ENCODE measurements at places on chromosomes 6 and 20.

GRCh38 chr6:63774961-63775360, 139.4 kb downstream of the PHF3 start:
- DNase-seq, result no peak

GRCh38 chr20:56420940-56421688, 9.1 kb downstream of the CASS4 start:
- DNase-seq, result no peak

DNA sequence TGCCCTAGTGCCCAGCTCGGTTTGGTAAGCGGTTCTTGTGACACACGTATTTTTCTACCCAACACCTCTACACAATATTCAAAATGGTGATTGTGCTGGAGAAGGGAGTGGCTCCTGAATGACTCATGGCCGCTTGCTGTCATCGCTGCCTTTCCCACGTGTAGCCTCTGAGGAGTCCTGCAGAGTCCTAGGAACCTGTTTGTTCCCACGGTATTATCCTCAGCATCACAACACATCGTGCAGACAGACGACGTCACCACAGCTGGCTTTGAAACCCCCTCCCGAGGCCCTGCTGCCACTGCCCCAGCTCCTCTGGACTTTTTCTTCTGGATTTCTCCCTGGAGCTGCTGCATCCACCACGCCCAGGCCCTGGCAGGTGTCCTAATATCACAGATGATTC, 353.5 kb downstream of the SMOC2 start:
- DNase-seq, result no peak

DNA sequence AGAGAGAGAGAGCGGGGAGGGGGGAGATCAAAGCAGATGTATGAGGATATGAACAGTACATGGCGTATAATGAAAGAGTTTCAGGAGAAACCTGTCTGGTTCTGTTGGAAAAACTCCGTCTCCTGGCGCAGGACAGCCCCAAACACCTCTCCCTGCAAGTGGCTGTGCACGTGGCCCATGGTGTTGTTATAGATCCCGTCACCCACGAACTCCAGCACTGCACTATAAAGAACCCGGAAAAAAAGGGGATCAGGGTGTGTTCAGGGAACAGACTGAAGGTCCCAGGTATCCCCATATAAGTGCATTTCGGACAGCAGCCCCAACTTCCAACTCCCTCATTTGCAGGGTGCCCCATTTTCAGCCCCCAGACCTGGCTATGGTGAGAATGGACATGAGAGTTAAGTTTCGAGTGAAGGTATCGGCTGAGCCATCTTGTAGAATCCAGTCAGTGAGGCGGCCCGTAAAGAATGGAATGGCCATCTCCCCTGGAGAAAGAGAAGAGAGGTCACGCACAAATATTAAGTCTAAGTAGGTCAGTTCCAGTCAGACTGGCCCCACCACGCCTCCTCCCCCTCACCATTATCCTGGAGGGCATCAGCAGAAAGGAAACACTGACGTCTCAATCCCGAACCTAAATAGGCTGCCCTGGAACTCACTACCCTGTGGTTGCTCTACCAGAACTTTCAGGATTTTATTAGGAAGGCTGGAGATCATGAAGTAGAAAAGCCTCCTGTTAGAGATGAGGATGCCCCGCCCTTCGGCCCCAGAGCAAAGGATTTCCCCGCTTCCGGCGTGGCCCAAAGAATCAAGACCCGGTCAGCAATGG, 1.3 kb downstream of the TAP1 start:
- DNase-seq, result no peak

DNA sequence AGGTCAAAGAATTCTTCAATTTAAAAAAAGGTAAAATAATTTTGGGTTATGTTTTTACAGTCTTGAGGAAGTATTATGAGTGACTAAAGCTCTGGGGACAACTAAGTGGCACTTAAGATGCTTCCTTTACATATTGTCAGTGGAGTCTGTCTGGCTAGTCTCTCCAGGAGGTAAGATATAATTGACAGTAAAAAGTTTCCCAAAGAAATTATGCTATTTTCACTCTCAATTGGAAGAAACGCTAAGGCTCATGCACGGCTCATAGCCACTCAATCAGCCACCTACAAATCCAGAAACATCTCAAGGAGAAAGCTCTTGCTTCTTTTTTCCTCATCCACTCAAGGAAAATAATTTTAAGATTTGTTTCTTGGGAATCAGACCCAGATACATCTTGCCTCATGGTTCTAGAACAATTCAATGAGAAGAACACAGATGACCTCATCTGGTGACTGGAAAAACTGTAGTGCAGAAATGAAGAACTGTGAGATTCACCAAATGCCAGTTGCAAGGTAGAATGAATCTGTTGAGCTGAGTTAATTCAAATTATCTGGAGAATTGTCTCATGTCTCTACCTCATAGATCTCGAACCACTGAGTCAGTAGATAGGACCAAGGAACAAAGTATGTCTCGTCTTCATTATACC, 252.9 kb downstream of the TPBG start:
- DNase-seq, result no peak

- DNase-seq, result no peak
Observed at GRCh38 chr6:129828229-129828628, 32.9 kb downstream of the TMEM244 start.

DNA sequence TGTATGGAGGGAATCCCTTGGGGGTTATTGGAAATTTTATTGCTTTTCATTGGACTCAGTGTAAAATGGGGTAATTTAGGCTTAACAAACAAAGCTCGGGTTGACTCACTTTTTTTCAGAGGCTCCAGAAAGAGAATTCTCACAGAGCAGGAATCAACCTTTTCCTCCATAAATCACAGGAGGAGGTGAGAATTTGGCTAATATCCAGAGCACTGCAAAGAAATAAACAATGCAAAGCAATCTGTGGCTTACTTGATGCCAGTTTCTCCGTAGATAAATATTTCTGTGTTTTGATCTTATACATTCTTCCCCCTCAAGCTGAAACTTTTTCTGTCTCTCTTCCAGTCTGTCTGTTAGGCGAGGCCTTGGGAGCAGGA, 176.6 kb downstream of the TSHZ2 start:
- no peak for DNase-seq

- DNase-seq, result peak; percentile 56
Observed at GRCh38 chr20:33684533-33685327, 1.5 kb downstream of the E2F1 start.

GRCh38 chr6:118892355-118892991, 1.5 kb upstream of the ASF1A start:
- no peak for DNase-seq

- peak; percentile 76 for DNase-seq
Observed at GRCh38 chr20:63224412-63225081, 8.6 kb upstream of the YTHDF1 start.

- no peak for DNase-seq
Observed at GRCh38 chr6:31794866-31795615, 511 bp downstream of the VARS1 start.

DNA sequence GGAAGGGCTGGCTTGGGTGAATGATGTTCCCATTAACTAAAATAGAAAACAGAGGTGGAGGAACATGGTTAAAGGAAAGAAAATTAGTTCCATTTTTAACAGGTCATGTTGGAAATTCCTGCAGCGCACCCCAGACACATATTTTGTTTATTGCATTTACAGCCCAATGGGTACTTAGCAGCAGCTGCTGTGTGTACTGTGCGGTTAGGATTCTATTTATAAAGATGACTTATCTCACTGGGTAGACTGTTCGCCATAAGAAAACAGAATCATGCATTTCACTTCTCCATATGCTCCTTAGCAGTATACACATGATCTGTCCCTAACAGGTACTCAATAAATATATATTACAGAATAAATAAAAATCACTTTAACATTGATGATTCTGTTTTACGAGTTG, 135.8 kb downstream of the SLC35F1 start:
- DNase-seq, result no peak

- DNase-seq, result no peak
Observed at GRCh38 chr6:155832596-155832995, 377.0 kb upstream of the NOX3 start.

- DNase-seq, result no peak
Observed at GRCh38 chr20:52779125-52779524, 193.0 kb upstream of the TSHZ2 start.

DNA sequence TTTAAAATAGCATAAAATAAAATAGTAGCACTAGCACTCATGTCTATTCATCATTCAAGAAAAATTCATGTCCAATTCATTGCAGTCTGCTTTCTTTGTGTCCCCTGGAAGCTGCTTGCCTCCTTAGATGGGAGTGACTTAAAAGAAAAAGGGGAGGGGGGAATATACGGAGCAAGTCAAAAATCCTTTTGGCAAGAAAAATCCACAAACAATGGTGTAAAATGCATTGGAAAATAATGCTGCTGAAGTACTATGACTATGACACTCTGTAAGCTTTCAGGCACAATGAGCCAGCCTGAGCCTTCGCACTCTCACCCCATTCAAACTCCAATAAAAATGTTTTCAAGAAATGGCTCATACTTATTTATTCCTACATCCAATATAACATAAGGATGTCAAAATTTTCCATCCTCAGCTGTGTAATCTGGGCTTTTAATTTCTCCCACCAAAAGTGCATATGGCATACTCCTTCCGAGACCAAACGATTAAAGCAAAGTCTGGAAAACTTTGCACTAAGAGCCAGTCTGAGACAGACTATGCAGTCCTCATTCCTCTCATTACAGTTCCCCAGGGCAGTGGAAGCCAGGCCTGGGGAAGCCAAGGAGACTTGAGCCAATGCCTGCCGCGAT, 790 bp downstream of the NEDD9 start:
- DNase-seq, result no peak

- no peak for DNase-seq
Observed at GRCh38 chr6:33118525-33119123, 42.8 kb downstream of the HLA-DPB1 start.

DNA sequence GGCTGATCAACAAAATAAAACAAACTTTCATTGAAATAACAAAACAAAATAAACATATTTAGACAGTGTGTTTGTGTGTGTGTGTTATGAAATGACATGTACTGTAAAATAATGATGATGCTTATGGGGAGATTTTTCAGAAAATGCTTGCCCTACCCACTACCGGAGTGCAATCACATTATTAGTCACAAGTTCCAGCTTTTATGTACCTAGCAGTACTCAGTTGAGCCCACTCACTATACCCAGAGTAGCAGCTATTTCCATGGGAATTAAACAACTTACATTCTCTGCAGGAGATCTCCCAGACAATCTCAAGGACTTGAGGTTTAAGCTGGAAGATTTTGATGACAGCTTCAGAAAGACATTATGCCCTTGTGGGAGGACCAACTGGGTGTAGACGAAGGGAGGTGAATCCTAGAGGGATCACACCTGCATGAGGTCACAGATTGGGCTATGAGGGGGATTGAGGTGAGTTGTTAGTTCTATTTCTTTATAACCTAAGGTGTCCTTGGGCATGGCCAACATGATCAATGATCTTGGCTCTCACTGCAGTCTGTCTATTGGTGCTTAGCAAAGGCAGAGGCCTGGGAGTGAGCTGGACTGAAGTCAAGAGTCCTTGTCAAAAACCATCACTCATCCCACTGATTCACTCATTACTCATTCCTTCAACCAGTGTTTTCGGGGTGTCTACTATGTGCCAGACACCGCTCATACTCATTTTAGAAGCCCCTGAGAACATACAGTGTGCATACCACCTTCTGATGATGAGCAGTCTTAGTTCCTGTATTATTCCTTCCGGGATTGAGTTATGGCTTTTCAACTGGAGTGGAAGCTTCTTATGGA, 6.7 kb upstream of the CLIC5 start:
- DNase-seq, result no peak

DNA sequence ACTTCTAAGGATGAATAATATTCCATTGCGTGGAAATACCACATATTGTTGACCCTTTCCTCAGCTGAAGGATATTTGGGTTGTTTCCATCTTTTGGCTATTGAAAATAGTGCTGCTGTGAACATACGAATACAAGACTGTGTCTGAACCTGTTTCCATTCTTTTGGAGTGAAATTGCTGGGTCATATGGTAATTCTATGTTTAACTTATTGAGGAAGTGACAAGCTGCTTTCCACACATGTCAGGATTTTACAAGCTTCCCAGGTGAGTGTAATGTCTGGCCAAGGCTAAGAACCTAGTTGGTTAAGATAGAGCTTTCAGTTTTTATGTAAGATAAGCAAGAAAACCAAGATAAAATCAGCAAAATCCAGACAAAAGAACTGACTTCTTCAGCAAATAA, 48.8 kb downstream of the PPP1R3G start:
- no peak for DNase-seq

GRCh38 chr6:36613200-36613995, 19.2 kb downstream of the SRSF3 start:
- DNase-seq, result no peak

- DNase-seq, result no peak
Observed at GRCh38 chr6:22882581-22882980, 313.2 kb downstream of the HDGFL1 start.

DNA sequence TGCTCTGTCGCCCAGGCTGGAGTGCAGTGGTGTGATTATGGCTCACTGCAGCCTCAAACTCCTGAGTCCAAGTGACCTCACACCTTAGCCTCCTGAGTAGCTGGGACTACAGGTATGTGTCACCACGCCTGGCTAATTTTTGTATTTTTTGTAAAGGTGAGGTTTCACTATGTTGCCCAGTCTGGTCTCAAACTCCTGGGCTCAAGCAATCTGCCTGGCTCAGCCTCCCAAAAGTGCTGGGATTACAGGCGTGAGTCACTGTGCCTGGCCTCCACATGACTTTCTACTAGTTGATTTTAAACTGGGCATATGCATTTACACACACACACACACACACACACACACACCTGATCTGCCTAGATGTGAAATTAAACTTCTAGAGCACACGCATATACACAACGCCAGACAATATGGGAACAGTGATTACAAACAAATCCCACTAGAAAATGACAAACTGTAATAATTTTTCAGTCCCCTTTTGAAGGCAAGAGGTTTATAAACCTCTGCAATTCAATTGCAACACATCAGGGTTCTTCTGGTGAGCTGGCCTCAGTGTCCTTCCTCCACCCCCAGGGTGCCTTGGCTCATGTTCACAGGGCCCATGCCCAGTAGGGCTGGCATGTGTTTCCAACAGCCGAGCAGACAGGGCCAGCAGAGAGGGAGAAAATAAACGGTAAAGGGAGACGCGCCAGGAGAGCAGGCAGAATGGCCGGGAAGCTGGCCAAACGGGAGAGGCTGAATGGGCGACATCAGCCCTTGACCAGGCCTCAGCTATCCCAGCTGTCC, 31.2 kb downstream of the PARD6B start:
- DNase-seq, result peak; percentile 46

DNA sequence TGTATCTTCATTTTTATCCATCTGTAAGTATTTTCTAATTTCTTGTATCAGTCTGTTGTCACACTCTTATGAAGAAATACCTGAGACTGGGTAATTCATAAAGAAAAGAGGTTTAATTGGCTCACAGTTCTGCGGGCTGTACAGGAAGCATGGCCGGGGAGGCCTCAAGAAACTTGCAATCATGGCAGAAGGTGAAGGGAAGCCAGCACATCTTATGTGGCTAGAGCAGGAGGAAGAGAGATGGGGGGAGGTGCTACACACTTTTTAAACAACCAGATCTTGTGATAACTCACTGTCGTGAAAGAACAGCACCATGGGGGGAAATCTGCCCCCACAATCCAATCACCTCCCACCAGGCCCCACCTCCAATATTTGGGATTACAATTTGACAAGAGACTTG, 10.9 kb upstream of the BCKDHB start:
- no peak for DNase-seq

- DNase-seq, result no peak
Observed at GRCh38 chr6:6891125-6891721, 216.5 kb upstream of the RREB1 start.

- no peak for DNase-seq
Observed at GRCh38 chr20:44598423-44599305, 16.3 kb downstream of the PKIG start.

Data from BE2C (cell line).